ENCODE measurements at places on chromosomes 1 and 21. TPM values are rescaled to one million over a fixed set of nuclear protein-coding genes. Genes with fewer than 3 reads are reported as not detected.

DNA sequence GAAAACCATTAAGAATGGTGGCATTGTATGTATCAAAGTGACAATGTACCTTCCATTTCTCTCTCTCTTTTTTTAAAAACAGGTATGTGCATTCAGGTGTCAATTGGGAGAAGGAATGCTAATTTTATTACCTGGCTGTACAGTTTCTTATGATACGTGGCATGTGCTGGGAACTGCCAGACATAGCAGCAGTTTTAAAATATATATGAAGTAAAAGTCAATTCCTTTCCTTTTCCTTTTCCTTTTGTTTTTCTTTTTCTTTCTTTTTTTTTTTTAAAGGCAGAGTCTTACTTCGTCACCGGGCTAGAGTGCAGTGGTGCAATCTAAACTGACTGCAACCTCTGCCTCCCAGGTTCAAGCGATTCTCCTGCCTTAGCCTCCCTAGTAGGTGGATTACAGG is 37.0 kb downstream of the SPEN start:
- DNase-seq: no peak
- H3K36me3 ChIP-seq: peaks cover 7% of the 10 kb centered on the region
- H3K27ac ChIP-seq: peak overlapping the region; percentile 87
- H3K4me1 ChIP-seq: peaks cover 46% of the 10 kb centered on the region

DNA sequence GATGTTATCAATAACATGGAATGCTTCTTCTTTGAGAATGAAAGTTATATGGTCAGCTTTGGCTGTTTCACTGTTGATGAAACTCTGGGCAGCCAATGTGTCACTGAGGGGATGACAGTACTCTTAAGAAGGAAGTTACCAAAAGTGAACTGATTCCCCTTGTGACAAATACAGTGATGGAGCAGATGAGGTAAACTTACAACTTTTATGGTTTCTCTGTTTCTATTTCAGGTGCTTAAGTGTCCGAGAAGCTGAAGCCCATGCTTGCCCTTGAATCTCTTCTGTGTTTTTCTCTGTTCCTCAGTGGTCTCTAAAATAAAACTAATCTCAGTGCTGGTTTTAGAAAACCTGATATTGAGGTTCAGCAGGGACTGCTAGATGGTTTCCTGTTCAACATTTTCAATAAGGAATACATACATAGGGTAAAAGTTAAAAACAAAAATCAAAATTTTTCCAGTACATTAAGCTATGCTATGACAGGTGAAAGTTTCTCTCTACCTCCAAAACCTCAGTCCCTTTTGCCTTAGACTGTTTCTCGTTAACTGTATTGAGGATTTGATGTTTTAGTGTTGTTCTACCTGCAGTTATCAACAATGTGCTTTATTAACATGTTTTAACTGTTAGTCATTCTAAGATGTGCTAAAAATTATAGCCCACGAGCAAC is 454.4 kb upstream of the ADGRL4 start:
- H3K4me3 ChIP-seq: no peak overlapping the region
- H3K27me3 ChIP-seq: no peaks in the 10 kb centered on the region
- DNase-seq: no peak
- H3K36me3 ChIP-seq: no peaks in the 10 kb centered on the region
- no peaks in the 10 kb centered on the region for H3K4me1 ChIP-seq
- no peak overlapping the region for H3K27ac ChIP-seq

DNA sequence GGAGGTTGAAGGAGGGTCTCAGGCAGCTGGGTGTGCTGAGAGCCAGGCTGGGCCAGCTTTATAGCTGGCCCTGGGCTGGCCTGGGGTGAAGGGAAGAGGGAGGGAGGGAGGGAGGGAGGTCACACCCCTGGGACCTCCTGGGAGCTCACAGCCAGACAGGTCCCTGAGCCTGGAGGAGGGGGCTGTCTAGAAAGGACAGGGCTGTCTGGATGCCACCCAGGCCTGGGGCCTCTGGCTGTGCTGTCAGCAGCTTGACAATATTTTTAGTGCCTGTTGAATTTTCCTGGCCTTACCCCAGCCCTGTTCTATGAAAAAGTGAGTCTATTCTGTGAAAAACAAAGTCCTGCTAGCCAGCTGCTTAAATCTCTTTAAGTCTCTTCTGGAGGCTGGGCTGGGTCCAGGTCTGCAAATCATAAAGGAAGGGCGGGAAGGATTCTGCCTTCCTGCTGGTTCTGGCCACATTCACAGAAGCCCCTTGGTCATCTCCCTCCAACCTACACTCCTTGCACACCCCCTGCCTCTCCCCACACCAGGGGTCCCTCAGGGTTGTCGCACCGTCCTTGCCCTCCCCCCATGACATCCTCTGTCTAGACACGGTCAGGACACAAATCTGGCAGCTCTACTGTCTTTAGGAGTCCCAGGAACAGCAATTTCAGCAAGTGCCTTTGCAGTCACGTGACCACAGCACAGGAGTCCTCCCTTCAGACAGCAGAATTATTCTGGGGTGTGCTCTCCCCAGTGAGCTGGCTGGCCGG is at the start of gene LEFTY2:
Gene LEFTY2 (minus strand): TSS at position 34 of the 755 bp plus-strand sequence. CDS start 80 bp downstream, outside the sequence.
- H3K36me3 ChIP-seq: no peaks in the 10 kb centered on the region
- no peak within 1 kb of the TSS for H3K4me3 ChIP-seq
- no peak for DNase-seq
- no peaks in the 10 kb centered on the region for H3K27me3 ChIP-seq
- H3K4me1 ChIP-seq: peaks cover 16% of the 10 kb centered on the region
- H3K27ac ChIP-seq: peak within 1 kb of the TSS; percentile 31

GRCh38 chr1:52080014-52080415 is 23.9 kb downstream of the BTF3L4 start:
- H3K27ac ChIP-seq: no peak overlapping the region
- peaks cover 43% of the 10 kb centered on the region for H3K36me3 ChIP-seq
- H3K4me1 ChIP-seq: no peaks in the 10 kb centered on the region
- no peak overlapping the region for H3K4me3 ChIP-seq

- H3K4me1 ChIP-seq: no peaks in the 10 kb centered on the region
- DNase-seq: no peak
- H3K27ac ChIP-seq: no peak overlapping the region
- H3K27me3 ChIP-seq: peaks cover 7% of the 10 kb centered on the region
- no peaks in the 10 kb centered on the region for H3K36me3 ChIP-seq
These were observed 1.1 kb downstream of the IGFN1 start for GRCh38 chr1:201191653-201192260.

GRCh38 chr1:214337511-214337910 is 56.6 kb downstream of the SMYD2 start:
- H3K4me1 ChIP-seq: no peaks in the 10 kb centered on the region
- peaks cover 11% of the 10 kb centered on the region for H3K36me3 ChIP-seq
- H3K27me3 ChIP-seq: no peaks in the 10 kb centered on the region
- peak overlapping the region; percentile 59 for H3K27ac ChIP-seq
- no peak overlapping the region for H3K4me3 ChIP-seq

DNA sequence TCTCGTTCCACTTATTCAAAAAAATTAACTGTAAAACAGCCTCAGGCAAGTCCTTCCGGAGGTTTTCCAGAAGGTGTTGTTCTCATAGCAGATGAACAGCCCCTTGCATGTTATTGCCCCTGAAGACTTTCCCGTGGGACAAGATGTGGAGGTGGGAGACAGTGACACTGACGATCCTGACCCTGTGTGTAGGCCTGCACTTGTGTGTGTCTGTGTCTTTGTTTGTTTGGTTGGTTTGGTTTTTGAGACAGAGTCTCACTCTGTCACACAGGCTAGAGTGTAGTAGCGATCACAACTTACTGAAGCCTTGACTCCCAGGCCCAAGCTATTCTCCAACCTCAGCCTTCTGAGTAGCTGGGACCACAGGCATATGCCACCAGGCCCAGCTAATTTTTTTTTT is 12.6 kb downstream of the ETV3L start:
- no peak overlapping the region for H3K27ac ChIP-seq
- no peak for DNase-seq
- no peaks in the 10 kb centered on the region for H3K36me3 ChIP-seq
- no peaks in the 10 kb centered on the region for H3K4me1 ChIP-seq

C1orf94 gene
- total RNA-seq: not detected

- H3K4me3 ChIP-seq: no peak overlapping the region
- no peaks in the 10 kb centered on the region for H3K36me3 ChIP-seq
- no peaks in the 10 kb centered on the region for H3K4me1 ChIP-seq
These were observed 53.9 kb upstream of the PDE9A start for GRCh38 chr21:42599486-42599885.

DNA sequence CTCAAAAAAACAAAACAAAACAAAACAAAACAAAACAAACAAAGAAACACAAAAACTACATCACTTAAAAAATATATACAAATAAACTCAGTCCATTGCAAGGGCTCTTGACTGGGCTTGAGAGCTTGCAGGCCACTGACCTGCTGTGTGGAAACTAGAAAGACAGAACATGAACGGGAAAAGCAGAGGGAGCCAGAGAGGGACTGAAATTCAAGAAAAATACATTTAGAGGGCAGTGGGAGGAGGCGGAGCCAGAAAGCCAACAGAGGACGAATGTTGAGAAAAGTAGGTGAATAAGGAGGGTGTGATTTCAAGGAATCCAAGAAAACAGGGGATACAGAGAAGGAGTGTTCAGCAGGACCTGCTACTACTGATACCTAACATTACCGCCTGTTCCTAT is 41.4 kb upstream of the PLA2G2C start:
- H3K4me1 ChIP-seq: no peaks in the 10 kb centered on the region
- no peak overlapping the region for H3K27ac ChIP-seq
- DNase-seq: no peak
- H3K36me3 ChIP-seq: no peaks in the 10 kb centered on the region
- H3K27me3 ChIP-seq: peaks cover 62% of the 10 kb centered on the region

GRCh38 chr1:86052948-86053698 is 103.4 kb downstream of the COL24A1 start:
- H3K27me3 ChIP-seq: no peaks in the 10 kb centered on the region
- H3K36me3 ChIP-seq: no peaks in the 10 kb centered on the region
- H3K4me3 ChIP-seq: no peak overlapping the region
- H3K27ac ChIP-seq: no peak overlapping the region

- H3K4me1 ChIP-seq: peaks cover 25% of the 10 kb centered on the region
- H3K36me3 ChIP-seq: no peaks in the 10 kb centered on the region
- H3K27me3 ChIP-seq: no peaks in the 10 kb centered on the region
- no peak for DNase-seq
- H3K4me3 ChIP-seq: no peak overlapping the region
- no peak overlapping the region for H3K27ac ChIP-seq
These were observed 2.4 kb upstream of the ABL2 start for GRCh38 chr1:179231923-179232322.

GRCh38 chr1:115073298-115074087 is 15.8 kb downstream of the TSPAN2 start:
- no peak for DNase-seq
- H3K27me3 ChIP-seq: no peaks in the 10 kb centered on the region
- H3K27ac ChIP-seq: peak overlapping the region; percentile 14

EXOC8 gene
- 20.6 TPM for total RNA-seq

GPX7 gene
- 4.3 TPM for total RNA-seq

MROH9 gene
- total RNA-seq: 1.2 TPM

DNA sequence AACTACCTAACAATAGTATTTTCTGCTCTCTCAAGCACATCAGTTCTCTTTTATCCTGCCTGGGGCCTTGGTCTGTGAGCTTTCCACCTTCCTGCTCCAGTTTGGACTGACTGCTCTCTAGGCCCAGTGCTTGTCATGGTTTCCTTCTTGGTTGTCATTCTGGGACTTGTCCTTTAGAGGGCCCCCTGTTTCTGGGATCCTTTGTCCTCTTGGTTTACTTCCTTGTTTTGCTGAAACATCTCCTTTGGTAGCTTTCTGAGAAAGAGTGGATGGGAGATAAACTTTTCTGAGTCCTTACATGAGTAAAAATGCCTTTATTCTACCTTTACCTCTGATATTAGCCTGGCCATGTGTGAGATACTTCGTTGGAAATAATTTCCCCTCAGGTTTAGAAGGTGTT is 4.7 kb downstream of the SLC1A7 start:
- H3K4me3 ChIP-seq: no peak overlapping the region
- H3K27ac ChIP-seq: no peak overlapping the region
- no peaks in the 10 kb centered on the region for H3K27me3 ChIP-seq
- no peaks in the 10 kb centered on the region for H3K36me3 ChIP-seq
- no peak for DNase-seq

GRCh38 chr21:43908167-43908566 is 43.1 kb downstream of the AGPAT3 start:
- DNase-seq: peak; percentile 52
- H3K36me3 ChIP-seq: peaks cover 21% of the 10 kb centered on the region
- no peak overlapping the region for H3K27ac ChIP-seq
- peaks cover 36% of the 10 kb centered on the region for H3K4me1 ChIP-seq
- H3K4me3 ChIP-seq: no peak overlapping the region

CELA3B gene
- not detected for total RNA-seq

- no peaks in the 10 kb centered on the region for H3K36me3 ChIP-seq
- H3K4me3 ChIP-seq: no peak overlapping the region
- H3K4me1 ChIP-seq: peaks cover 10% of the 10 kb centered on the region
- no peak for DNase-seq
- H3K27ac ChIP-seq: no peak overlapping the region
- no peaks in the 10 kb centered on the region for H3K27me3 ChIP-seq
These were observed 403.2 kb upstream of the B3GALT2 start for GRCh38 chr1:193589597-193590040.

- DNase-seq: peak; percentile 75
- peaks cover 16% of the 10 kb centered on the region for H3K4me1 ChIP-seq
- no peak overlapping the region for H3K27ac ChIP-seq
- no peak overlapping the region for H3K4me3 ChIP-seq
These were observed 27.5 kb upstream of the TMEM52 start for GRCh38 chr1:1946540-1946939.

DNA sequence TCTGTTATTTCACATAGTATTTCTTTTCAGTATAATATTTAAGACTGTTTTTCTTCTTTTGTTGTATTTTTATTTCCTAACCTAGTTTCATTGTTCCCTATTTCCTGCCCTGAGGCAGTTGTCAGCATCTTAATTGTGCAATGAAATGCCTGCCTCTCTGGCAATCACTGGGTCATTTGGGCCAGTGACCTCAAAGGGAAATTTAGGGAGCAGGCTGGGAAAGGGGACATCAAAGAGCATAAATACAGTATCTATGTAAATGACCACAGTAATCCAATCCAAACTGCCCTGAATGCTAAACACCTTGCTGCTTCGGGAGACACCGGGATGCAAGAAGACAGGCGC is 147.8 kb downstream of the TLR5 start:
- H3K4me1 ChIP-seq: peaks cover 16% of the 10 kb centered on the region
- H3K4me3 ChIP-seq: no peak overlapping the region
- H3K36me3 ChIP-seq: peaks cover 27% of the 10 kb centered on the region

DNA sequence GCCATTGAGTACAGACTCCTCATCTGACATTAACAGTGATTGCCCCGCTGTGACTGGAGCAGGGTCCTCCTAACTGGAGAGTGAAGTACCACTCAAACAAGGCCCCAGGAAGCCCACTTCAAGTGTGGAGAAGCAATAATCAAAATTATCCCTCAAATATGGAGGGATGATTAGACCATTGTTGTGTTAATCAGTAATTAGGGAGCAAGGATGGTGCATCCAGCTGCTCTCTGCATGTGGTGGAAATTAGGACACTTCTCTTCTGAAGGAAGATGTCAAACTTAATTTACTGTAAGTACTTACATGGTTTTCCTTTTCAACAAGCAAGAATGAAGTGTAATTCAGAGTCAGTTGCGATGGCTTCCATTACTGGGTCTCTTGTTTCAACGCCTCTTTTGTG is 3.4 kb upstream of the ZP4 start:
- H3K27me3 ChIP-seq: no peaks in the 10 kb centered on the region
- H3K27ac ChIP-seq: no peak overlapping the region
- H3K36me3 ChIP-seq: no peaks in the 10 kb centered on the region
- no peak for DNase-seq
- no peak overlapping the region for H3K4me3 ChIP-seq

GREM2 gene
- total RNA-seq: 0.74 TPM

PLA2G2C gene
- total RNA-seq: not detected

GRCh38 chr1:77025599-77025998 is 158.3 kb downstream of the ST6GALNAC5 start:
- H3K4me3 ChIP-seq: no peak overlapping the region
- DNase-seq: no peak
- no peaks in the 10 kb centered on the region for H3K27me3 ChIP-seq
- H3K36me3 ChIP-seq: no peaks in the 10 kb centered on the region
- no peak overlapping the region for H3K27ac ChIP-seq

- peaks cover 26% of the 10 kb centered on the region for H3K4me1 ChIP-seq
- peak; percentile 86 for DNase-seq
- H3K27ac ChIP-seq: peak overlapping the region; percentile 98
- no peaks in the 10 kb centered on the region for H3K36me3 ChIP-seq
- peak overlapping the region; percentile 74 for H3K4me3 ChIP-seq
These were observed 3.3 kb upstream of the ZBTB18 start for GRCh38 chr1:244047621-244048255.
